ENCODE measurements at places on chromosomes 16 and 17.

DNA sequence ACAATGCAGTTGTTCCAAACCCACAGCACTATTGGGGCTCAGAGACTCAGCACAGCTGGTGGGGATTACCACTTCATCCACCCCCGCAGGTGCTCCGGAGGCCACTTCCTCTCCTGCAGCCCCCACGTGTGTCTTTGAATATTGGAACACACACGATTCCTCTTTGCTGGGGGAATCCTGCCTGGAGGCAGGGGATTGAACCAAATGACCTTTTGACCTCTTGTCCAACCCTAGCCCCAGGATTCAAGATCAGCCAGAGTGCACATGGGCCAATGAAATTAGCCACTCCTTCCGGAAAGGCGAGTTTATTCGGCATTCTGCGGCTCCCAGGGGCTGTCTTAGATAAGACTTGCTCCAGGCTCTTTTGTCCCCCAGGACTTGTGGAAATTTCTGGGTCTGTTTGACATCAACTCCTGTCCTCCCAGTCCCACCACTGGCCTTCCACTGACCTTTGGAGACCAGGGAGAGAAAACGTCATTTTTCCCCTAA lies 350.2 kb downstream of the FOXL1 start:
- DNase-seq: no peak

- no peak for DNase-seq
Measured at GRCh38 chr16:51433599-51433998, 282.5 kb upstream of the SALL1 start.

GRCh38 chr17:68425979-68426378 lies 31.3 kb downstream of the WIPI1 start:
- no peak for DNase-seq

GRCh38 chr17:48878920-48879898 lies 13.4 kb upstream of the ATP5MC1 start:
- DNase-seq: peak; percentile 50

All from muscle of back (tissue), 13 donors.